Central memory CD8-positive, alpha-beta T cell (primary cell): ENCODE measurements at places on chromosomes 4 and X.

DNA sequence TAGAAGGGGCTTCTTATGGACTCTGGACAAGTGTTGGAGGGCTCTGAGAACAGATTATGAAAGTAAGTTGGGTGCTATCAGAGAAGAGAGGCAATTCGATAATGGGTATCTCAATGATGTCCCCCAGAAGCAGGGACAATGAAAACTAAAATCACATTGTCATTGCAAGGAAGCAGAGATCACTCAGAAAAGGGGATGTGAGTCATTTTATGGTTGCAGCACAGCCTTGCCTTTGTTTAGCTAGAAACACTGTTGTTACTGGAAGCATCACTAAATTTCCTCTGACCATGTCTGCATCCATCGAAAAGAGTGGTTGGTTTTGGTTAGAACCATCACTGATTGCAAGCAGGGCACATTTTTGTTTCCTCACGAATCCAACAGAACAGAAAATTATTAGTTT lies 246.8 kb upstream of the NWD2 start:
- H3K27me3 ChIP-seq: no peaks in the 10 kb centered on the region
- no peak overlapping the region for H3K4me3 ChIP-seq
- H3K36me3 ChIP-seq: no peaks in the 10 kb centered on the region
- no peak overlapping the region for H3K27ac ChIP-seq
- no peak for DNase-seq

DNA sequence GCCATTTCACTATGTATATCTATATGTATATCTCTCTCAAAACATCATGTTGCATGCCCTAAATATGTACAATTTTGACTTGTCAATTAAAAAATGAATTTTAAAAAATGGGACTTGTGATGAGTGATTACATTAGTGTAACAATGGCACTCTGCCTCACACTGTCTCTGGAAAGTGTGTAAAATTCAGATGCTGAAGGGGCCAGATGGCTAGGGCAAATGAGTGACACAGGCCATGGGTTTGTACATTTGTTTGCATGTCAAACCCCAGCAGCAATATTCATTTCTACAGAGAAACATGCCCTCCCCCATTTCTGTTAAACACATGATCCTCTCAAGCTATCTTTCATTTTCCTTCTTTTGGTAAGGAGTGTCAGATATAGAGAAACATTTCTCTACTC lies 8.1 kb downstream of the SCARB2 start:
- H3K27me3 ChIP-seq: no peaks in the 10 kb centered on the region
- no peak overlapping the region for H3K4me3 ChIP-seq
- peaks cover 3% of the 10 kb centered on the region for H3K36me3 ChIP-seq
- H3K4me1 ChIP-seq: peaks cover 47% of the 10 kb centered on the region
- no peak overlapping the region for H3K27ac ChIP-seq
- DNase-seq: no peak

DNA sequence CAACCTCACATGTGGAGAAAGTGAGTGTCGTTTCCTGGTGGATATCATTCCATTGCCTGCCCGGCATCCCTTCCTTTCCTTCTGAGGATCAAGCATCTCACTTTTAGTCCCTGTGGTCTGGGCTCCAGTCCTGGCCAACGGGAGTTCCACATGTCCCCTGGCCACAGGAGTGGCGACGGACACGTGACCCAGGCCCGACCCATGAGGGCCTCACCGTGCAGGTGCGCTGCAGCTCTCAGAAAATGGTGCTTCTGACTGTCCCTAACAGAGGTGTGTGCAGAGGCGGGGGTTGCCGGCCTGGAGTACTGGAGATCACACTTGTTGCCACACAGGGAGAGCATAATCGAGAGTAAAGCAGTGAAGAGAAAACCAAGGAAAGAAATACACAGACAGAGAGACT lies 476.9 kb upstream of the FRG1 start:
- H3K27me3 ChIP-seq: no peaks in the 10 kb centered on the region
- H3K36me3 ChIP-seq: no peaks in the 10 kb centered on the region
- no peak for DNase-seq
- H3K4me3 ChIP-seq: no peak overlapping the region
- H3K27ac ChIP-seq: no peak overlapping the region
- H3K4me1 ChIP-seq: no peaks in the 10 kb centered on the region

DNA sequence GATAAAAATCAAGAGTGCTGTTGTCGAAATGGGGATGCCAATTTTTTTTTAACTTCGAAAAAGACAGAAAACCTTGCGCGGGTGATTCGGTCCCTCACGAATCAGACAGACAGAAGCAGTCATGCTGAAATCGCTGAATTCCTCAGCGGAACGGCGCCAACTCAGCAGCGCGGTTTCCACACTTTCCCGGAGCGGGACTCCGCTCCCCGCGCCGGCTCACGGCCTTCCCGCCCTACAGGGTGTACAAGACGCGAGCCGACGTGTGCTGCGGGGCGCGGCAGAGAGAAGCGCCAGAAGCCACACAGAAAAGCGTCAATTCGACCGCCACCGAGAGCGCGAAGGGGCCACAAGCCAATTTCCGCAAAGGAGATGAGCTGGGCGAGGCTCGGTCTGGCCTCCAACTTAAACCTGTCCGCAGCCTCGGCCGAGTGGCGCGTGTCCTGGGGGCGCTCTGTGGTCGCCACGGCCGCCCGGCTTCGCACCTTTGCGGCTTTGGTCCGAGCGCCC lies 1.3 kb downstream of the NEXMIF start:
- no peak for DNase-seq
- peaks cover 5% of the 10 kb centered on the region for H3K4me1 ChIP-seq
- peak overlapping the region; percentile 83 for H3K4me3 ChIP-seq
- H3K36me3 ChIP-seq: peaks cover 4% of the 10 kb centered on the region
- peaks cover 56% of the 10 kb centered on the region for H3K27me3 ChIP-seq
- no peak overlapping the region for H3K27ac ChIP-seq

DNA sequence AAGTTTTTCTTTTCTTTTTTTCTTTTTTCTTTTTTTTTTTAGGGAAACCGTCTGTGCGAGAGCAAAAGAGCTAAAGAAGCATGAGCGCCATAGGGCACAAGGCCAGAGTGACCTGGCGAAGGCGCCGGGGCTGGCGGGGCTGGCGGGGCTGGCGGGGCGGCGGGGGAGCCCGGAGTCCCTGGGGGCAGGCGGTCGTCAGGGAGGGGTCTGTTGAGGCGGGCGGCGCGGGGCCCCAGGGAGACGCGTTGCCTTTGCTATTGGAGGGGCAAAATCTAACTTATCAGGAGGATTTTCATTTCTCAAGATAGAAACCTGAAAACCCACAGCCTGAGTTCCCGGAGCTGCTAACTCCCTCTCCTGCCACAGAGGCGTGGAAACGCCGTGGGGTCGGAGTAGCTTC lies 135.6 kb upstream of the SMAD1 start:
- H3K27ac ChIP-seq: no peak overlapping the region
- peaks cover 29% of the 10 kb centered on the region for H3K27me3 ChIP-seq
- no peaks in the 10 kb centered on the region for H3K4me1 ChIP-seq
- no peak overlapping the region for H3K4me3 ChIP-seq
- H3K36me3 ChIP-seq: no peaks in the 10 kb centered on the region
- DNase-seq: no peak

- no peak for DNase-seq
- no peak overlapping the region for H3K27ac ChIP-seq
- peaks cover 2% of the 10 kb centered on the region for H3K36me3 ChIP-seq
- H3K27me3 ChIP-seq: no peaks in the 10 kb centered on the region
- H3K4me1 ChIP-seq: no peaks in the 10 kb centered on the region
Measured at GRCh38 chr4:27398631-27399310, 538.1 kb downstream of the STIM2 start.

DNA sequence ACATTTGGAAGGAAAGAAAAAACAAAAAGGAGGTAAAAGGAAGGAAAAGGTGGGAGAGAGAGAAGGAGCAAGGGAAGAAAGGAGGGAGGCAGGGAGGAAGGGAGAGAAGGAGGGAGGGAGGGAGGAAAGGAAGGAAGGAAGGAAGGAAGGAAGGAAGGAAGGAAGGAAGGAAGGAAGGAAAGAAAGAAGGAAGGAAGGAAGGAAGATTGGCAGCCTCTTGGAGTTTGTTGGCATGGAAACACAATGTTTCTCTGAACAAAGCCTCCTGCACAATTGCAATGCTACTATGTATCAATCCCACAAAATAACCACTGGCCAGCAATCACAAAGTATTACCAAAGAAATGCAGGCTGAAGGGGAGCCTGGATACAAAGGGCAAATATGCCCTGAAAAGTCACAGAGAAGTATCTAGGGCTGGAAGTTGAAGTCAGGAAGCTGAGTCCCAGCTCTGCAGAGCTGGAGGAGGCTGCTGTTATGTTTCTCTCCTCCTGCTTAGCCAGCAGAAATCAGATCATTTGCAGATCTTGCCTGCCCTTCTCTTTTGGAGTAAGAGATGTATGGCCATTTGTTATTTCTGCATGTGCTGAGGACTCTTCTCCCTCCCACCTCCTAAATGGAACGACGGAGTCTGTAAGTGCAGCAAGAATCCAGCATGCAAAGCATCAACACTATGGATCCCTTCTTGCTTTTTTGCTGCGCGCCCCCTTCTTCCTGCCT lies 195.9 kb upstream of the LDB2 start:
- H3K4me3 ChIP-seq: no peak overlapping the region
- H3K27ac ChIP-seq: no peak overlapping the region
- peaks cover 16% of the 10 kb centered on the region for H3K27me3 ChIP-seq
- DNase-seq: no peak
- peaks cover 1% of the 10 kb centered on the region for H3K36me3 ChIP-seq

DNA sequence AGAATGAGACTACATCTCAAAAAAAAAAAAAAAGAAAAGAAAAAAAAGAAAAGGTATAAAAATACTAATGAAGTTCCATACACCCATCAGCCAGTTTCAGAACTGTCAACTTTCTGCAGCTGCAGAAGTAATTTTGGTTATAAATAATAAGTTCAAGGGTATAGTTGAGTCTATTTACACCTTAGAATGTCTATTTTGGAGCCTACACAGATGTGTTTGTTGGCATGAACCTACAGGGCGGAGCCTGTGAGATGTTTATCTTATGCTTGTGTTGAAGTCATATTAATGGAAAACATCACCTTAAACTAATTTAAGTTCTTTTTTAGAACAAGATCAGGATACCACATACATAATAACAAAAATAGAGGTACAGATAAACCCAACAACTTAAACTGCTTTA lies 85.8 kb downstream of the RAPGEF2 start:
- no peak overlapping the region for H3K4me3 ChIP-seq
- H3K27me3 ChIP-seq: no peaks in the 10 kb centered on the region

- DNase-seq: no peak
- no peaks in the 10 kb centered on the region for H3K27me3 ChIP-seq
- no peaks in the 10 kb centered on the region for H3K4me1 ChIP-seq
- no peak overlapping the region for H3K4me3 ChIP-seq
Measured at GRCh38 chrX:115226929-115227328, 7.0 kb downstream of the LRCH2 start.

DNA sequence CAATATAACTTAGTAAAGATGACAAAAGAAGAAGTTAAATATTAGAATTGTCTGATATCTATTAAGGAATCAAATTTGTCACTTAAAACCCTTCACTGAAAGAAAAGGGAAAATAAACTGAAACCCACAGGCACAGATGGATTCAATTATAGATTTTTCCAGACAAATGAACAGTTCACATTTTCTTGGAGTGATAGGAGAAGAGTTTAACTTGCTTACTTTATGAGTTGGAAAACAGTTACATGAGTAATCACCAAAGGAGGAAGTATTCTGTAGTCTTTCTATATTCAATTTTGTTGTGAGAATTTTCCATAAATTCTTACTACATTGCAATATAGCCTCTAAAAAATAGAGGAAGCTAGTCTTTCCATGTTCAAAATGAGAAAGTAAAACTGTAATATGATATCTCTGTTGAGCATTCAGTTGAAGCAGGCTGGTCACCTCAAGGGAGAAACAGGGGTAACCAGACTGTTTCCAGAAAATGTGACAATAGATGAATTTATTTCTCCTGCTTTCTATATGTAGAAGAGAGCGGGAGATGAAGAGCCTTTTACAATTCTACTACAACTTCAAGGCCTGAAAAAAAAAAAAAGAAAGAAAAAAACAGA lies 330.3 kb upstream of the EPHA5 start:
- DNase-seq: no peak
- no peak overlapping the region for H3K27ac ChIP-seq
- H3K4me1 ChIP-seq: no peaks in the 10 kb centered on the region
- H3K36me3 ChIP-seq: no peaks in the 10 kb centered on the region

DNA sequence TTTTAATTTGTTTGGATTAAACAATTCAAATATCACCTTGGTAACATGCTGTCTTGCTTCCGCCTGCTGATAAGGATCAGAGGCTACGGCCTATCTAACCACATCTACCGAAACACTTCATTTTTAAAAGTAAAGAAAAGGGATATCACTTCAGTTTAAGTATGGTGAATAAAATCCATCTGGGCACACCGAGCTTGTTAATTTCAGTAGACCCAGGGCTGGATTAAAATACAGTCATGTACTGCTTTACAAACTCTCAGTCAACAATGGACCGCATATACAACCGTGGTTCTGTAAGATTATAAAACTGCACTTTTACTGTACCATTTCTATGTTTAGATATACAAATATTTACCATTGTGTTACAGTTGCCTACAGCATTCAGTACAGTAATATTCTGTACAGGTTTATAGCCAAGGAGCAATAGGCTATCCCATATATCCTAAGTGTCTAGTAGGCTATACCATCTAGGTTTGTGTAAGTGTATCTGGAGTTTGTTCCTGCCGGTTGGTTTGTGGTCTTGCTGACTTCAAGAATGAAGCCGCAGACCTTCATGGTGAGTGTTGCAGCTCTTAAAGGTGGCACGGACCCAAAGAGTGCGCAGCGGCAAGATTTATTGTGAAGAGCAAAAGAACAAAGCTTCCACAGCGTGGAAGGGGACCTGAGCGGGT lies 40.0 kb downstream of the SEPTIN11 start:
- peaks cover 64% of the 10 kb centered on the region for H3K4me1 ChIP-seq
- no peaks in the 10 kb centered on the region for H3K27me3 ChIP-seq

- no peaks in the 10 kb centered on the region for H3K4me1 ChIP-seq
- peaks cover 34% of the 10 kb centered on the region for H3K27me3 ChIP-seq
- no peak for DNase-seq
- no peak overlapping the region for H3K4me3 ChIP-seq
Measured at GRCh38 chr4:108377021-108377420, 208.3 kb upstream of the LEF1 start.

- DNase-seq: no peak
- H3K27ac ChIP-seq: no peak overlapping the region
- no peaks in the 10 kb centered on the region for H3K36me3 ChIP-seq
- no peak overlapping the region for H3K4me3 ChIP-seq
- peaks cover 15% of the 10 kb centered on the region for H3K4me1 ChIP-seq
- no peaks in the 10 kb centered on the region for H3K27me3 ChIP-seq
Measured at GRCh38 chrX:20382518-20383297, 116.0 kb upstream of the RPS6KA3 start.

DNA sequence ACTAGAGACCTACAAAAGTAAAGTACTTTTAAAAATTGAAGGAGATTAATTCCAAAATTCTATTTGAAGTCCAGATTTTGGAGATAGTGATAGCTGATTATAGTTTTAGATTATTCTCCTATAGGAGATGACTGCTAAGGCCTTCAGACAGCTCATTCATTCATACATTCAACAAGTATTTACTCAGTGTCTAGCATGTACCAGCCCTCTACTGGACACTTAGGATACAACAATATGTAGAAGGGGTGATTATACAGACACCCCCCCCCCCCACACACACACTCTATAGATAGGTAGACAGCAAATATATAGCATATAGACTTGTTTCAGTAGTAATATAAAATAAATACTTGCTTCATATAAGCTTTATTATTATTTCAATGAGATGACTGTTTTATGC lies 60.4 kb upstream of the TAF9B start:
- peaks cover 19% of the 10 kb centered on the region for H3K27me3 ChIP-seq
- no peak for DNase-seq
- no peak overlapping the region for H3K27ac ChIP-seq
- no peaks in the 10 kb centered on the region for H3K36me3 ChIP-seq
